Left forelimb (tissue), 1 donor: ENCODE measurements at places on chromosomes 3 and 15.

DNA sequence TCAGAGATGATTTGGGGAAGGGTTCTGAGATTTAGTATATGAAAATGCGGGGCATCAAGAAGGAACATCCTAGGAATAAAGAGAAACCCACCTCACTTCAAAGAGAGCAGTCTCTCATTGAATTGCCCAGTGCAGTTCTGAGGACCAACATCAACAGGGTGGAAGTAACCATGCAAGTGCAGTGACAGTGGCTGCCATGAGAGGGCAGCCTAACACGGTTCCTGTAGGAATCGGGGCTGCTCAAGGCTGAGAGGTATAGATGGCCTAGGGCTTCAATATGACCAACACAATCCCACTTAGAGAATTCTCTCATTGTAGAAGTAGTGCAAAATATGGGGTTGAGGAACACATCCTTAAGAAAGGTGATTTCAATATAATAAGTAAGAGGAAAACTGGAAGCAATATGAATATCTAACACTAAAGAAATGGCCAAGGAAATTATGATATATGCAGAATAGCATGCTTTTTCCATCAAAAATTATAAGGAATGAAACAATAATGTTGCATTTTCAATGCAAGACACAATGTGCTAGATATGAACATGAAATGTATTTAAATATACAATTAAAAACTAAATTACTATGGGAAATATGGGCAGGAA is 51.1 kb upstream of the ARRDC4 start:
- no peak for DNase-seq

DNA sequence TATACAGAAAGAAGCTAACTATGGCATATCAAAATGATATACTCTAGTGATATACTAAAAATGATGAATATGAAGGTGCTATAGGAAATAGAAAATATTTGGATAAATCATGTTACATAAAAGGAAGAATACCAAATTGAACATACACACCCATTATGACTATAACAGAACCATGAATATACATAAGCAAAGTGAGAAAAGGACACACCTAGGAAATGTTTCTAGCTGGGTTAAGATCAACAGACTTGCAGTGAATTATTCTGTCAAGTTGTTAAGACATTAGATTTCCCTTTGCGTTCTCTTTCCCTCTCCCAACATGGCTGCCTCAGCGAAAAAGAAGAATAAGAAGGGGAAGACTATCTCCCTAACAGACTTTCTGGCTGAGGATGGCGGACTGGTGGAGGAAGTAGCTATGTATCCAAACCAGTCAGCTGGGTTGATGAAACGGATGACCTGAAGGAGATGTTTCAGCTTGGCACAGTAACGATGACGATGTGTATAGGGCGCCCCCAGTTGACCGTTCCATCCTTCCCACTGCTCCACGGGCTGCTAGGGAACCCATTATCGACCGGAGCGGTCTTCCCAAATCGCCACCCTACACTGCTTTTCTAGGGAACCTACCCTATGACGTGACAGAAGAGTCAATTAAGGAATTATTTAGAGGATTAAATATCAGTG is 20.2 kb upstream of the PARP14 start:
- DNase-seq: no peak

DNA sequence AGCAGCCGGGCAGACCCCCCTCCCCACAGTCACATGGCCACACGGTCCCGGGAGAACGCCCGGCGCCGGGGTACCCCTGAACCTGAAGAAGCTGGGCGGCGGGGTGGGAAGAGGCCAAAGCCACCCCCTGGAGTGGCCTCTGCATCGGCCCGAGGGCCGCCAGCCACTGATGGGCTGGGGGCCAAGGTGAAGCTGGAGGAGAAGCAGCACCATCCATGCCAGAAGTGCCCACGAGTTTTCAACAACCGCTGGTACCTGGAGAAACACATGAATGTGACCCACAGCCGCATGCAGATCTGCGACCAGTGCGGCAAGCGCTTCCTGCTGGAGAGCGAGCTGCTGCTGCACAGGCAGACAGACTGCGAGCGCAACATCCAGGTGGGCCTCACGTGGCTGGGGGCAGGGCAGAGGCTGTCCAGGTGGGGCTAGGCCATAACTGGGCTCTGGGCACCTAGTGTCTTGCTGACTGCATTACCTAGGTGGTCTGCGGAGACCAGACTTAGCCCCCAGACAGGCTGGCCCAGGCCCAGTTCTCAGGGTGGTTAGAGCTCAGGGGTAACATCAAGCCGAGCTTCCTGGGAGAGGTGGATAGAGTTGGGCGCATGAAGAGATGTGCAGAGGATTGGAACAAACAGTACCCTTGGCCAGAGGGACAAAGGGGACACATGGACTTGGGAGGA is 6.1 kb downstream of the ZBTB47 start:
- DNase-seq: no peak

- DNase-seq: no peak
These were observed 10.7 kb downstream of the RBP2 start for GRCh38 chr3:139465636-139466035.

- DNase-seq: no peak
These were observed 134.5 kb upstream of the SGO1 start for GRCh38 chr3:20320489-20320888.
